ENCODE measurements at places on chromosomes 3 and 15.
A peak's percentile ranks its signal among the peaks of the same experiment; 100 is the strongest.

DNA sequence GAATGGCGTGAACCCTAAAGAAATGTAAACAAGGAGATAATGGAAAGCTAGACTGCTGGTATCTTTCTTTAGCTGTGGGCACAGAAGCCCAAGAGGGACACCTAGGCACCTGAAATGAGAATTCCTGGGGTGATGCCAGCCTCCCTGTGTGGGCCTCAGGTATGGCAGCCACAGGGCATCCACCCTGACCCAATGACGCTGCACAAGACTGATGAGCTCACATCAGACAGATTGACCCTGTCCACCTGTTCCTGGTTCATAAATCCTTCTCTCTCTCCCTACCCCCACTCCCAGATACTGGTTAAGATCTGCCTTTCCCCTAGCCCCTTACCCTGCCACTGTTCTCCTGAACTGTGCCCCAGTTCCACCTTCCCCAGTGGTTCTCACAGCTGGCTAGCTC lies 1.5 kb downstream of the GLB1 start:
- DNase-seq, result no peak

DNA sequence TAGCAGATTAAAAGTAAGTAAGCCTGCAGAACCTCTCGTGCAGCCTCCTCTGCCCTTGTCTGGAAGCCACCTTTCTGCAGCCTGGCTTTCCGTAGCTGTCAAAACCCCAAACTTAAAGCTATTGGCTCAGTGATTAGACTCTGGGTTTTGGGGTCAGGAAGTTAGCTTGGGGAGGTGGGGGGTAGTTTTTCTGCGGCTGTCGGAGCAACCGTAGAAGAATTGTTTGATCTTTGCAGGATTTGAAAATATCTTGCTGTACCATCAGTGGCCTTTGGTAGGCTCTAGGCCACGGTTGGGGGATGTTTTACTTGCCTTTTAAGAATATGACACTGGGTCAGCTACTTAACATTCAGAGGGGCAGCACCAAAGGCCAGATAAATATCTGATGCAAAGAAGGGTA lies 88.4 kb upstream of the RASGRP1 start:
- DNase-seq, result peak; percentile 91

DNA sequence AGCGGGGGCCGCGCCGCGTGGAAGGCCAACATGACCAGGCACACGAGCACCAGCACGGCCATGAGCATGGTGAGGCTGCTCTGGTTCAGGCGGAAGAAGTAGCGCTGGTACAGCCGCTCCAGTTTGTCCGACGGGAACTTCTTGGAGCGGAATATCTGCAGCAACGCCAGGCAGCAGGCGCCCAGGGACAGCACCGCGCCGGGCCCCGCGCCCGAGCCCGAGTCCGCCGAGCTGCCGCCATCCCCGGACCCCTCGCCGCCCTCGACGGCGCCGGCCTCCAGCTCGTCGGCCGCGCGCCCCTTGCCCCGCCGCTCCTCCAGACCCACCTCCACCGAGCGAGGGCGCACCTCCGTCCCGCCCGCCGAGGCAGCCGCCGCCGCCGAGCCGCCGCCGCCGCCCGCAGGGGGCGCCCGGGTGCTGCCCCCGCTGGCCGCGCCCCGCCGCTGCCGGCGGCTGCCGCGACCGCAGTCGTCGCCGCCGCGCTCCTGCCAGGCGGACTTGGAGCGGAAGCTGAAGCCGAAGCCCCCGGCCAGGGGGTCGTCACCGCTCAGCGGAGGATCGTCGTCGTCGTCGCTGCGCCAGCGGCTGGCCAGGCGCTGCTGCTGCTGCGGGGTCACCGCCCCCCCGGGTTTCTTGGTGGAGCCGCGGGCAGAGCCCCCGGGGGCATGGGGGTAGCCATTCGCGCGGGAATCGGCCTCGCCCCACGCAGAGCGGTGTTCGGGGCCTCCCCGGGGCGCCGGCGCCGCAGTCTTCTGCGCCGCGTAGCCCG lies 957 bp downstream of the ADCY5 start:
- DNase-seq, result no peak

- DNase-seq, result no peak
Observed at GRCh38 chr15:66819084-66819483, 117.0 kb downstream of the SMAD6 start.

DNA sequence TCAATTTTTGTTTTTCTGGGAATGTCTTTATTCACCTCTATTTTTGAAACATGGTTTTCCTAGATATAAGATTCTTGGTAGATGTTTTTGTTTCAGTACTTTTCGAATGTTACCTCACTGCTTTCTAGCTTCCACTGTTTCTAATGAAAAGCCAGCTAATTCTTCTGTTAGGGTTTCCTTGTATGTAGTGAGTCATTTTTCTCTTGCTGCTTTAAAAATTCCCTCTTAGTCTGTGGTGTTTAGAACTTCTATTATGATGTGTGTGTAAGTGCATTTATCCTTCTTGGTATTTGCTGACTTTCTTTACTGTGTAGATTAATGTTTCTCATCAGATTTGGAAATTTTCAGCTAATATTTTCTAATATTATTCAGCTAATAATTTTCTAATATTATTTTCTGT lies 151.1 kb upstream of the OSTN start:
- no peak for DNase-seq

- no peak for DNase-seq
Observed at GRCh38 chr3:132829101-132829500, 106.9 kb upstream of the NPHP3 start.

DNA sequence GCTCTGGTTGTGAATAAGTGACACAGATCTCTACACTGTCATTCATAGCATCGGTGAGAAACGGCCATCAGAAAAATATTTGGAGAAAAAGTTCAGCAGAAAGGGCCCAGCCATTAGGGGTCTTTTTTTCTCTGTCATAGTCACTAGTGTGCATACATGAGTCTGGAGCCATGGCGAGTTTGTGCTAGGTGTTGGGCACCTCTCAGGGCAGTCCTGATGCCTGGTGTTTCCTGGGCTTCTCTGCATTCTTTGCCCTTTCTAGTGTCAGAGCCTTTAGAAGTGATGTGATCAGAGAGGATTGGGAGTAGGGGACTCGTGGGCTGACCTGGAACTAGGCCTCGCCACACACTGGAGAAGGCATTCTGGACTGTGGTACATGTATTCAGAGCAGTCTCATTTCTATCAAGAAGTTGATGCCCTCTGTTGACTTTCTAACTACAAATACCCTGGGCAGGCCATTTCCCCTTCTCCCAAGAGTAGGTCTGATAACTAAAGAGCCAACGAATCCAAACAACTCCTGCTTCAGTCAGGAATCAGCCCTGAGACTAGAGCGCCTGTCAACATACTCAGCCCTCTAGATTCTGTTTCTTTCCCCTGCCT lies 1.6 kb downstream of the KY start:
- no peak for DNase-seq

DNA sequence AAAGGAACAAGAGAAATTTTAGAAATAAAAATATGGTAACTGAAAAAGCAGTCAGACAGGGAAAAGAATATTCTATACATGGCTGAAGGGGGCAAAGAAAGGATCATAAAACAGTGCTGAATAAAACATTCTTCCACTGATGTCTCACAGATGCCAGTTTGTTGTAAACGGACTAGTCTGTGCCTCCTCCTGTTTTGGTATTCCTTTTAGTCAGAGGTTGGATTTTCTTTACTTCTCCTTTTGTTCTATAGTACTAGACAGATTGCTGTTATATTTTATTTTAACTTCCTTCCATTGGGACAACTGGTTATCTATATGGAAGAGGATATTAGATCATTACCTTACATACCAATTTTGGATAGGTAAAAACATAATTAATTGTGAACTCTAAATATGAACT lies 16.0 kb upstream of the GNB5 start:
- no peak for DNase-seq

GRCh38 chr3:82261013-82261412 lies 499.6 kb upstream of the GBE1 start:
- no peak for DNase-seq

DNA sequence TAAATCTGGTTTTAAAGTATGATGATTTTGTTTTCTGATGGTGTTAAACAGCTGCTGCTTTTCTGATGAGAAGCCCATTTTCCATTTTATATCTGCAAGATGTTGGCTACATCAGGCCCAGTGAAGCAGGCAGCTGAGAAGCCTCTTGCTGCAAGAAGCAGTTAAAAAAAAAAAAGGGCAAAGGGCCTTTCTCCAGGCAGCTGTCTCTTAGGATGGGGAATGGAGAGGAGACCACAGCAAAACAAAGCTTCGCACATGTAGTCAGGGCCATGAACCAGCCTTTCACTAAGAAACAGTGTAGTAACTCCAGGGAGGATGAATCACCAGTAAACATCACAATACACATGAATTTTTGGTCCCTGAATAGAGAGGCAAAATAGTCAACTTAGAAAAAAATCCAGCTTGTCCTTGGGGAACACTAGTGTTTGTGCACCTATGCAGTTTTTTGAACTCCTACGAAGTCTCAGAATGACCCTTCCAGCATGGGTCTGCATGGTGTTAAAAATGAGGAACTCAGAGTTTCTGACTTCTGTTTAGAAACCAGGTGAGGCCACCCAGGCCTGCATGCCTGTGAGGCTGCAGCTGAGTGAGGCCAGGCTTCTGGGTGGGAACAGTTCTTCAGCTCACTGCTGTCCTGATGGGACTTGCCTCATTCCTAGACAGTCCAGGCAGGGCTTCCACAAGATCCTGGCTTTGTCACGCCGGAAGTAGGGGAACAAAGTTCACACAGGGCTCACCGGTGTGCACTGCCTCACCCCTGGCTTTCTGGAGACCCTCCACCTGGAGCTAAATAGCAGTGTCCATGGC lies 518.7 kb downstream of the MCTP2 start:
- DNase-seq, result no peak

DNA sequence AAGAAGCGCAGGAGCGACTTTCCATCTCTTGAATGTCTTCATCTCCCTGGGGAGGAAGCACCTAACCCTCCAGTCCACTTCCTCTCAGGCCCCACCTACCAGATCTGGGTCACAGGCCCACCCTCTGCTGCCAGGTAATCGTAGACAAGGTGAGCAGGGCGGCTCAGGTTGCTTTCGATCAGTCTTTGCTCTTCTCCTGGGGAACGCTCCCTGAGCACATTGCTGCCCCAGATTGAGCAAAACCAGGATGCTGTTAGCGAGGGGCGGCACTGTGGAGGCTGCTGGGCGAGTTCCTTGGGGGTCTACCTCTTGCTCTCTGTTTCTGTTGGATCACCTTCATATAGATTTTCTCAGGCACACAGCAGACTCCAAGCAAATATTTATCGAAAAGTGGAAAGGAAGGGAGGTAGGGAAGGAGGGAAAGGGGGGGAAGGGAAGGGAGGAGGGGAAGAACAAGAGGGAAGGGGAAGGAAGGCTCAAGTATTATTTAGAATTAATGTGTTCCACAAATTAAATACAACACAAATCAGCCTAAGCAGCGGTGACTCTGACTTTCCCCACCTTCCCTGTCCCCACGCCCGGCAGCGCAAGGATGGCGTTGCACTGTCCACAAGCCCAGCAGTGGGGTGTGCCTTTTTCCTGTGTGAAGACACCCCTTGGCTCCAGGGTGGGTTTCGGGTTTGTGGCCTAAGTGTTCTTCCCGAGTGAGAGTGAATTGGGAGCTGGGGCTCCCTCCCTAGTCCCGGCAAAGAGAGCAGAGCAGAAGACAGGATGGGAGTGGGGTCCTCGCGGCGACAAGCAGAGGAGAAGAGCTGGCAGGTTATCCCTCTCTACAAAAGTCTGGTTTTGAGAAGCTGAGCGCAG lies 6.1 kb upstream of the PCSK6 start:
- no peak for DNase-seq

DNA sequence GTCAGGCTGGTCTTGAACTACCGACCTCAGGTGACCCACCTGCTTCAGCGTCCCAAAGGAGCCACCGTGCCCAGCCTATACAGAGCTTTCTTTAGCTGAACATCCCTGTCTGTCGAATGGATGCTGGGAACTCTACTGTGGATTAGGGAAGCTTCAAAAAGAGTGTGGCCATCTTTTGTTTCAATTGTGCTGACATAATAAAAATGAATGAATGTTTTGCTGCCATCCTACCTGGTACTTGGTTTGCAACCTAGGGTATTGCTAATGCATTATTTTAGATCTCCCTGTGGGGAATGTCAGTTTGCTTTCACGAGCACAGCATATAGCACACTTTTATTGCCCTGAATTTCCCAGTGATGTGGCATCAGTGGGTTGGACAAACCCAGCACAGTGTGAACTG lies 32.3 kb downstream of the CMTM6 start:
- no peak for DNase-seq

DNA sequence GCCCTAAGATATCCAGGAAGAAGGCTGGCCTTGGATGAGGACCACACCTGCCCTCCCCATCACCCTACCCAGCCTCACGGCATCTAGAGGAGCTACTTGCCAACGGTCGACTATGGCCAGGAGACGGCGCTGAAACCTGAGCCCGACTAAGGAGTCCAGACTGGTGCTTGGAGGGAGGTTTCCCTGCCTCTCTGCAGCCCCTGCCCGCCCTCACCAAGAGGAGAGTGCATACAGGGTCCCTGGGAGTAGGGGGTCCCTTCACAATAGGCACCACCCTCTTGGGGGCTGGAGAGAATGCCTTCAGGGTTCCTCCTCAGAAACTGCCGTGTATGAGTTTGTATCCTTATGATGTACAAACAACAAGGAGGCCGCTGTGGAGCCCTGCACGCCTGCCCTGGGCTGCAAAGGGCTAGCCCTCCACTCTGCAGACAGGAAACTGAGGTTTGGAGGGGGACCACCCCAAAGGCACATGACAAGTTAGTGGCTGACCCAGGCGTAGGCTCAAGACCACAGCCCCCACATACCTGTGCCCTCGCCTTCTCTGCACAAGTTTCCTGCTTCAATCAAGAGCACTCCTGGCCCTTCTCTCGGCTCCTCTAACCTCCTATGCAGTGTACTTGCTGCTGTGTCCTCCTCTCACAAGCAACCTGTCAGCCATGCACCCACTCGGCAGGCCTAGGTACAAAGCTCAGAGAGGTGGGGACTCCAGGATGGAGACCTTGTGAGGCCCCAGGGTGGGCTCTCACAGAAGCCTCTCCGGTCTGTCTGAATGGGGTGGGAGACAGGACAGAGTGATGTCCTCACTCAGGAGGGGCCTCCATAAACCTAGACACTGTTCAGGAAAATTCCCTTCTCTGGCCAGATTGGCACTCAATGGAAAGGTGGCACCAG lies 7.4 kb downstream of the KLF15 start:
- no peak for DNase-seq

DNA sequence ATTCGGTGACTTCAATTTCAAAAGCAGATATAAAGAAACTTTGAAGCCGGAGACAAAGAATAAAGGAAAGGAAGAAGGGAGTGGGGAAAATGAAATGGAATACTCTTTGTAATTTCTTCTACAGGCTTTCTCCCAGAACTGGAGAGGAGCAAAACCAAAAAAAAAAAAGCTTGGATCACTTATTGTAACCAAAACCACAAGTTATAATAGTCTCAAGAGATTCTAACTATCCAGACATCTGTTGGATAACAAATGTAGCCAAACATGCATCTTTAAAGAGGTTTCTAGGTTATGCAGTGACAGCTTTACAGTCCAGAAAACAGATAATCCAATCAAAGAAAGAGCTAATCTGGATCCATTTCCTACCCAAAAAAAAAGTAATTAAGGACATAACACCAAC lies 36.2 kb downstream of the VGLL3 start:
- no peak for DNase-seq

- no peak for DNase-seq
Observed at GRCh38 chr3:9067352-9067975, 104.2 kb upstream of the RAD18 start.

DNA sequence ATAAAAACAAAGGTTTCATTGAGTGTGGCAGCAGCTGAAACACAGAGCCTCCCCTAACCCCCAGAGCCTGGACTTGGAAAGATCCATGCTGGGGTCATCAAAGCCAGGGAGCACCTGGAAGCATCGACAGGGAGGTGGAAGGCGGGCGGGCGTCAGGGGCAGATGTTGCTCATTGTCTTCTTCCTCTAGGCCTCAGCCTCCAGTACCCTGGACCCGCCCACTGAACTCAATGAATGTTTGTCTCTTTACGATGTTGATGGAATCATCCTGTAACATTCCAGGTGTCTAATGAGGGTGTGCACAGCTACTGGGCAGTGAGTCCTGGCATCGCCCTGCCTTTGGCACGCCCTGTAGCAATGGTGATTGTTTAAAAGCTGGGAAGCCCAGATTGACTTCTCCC lies 9.8 kb downstream of the GP5 start:
- DNase-seq, result no peak

All from CD4-positive, alpha-beta memory T cell (primary cell).